ENCODE measurements at places on chromosomes 6 and 20.

DNA sequence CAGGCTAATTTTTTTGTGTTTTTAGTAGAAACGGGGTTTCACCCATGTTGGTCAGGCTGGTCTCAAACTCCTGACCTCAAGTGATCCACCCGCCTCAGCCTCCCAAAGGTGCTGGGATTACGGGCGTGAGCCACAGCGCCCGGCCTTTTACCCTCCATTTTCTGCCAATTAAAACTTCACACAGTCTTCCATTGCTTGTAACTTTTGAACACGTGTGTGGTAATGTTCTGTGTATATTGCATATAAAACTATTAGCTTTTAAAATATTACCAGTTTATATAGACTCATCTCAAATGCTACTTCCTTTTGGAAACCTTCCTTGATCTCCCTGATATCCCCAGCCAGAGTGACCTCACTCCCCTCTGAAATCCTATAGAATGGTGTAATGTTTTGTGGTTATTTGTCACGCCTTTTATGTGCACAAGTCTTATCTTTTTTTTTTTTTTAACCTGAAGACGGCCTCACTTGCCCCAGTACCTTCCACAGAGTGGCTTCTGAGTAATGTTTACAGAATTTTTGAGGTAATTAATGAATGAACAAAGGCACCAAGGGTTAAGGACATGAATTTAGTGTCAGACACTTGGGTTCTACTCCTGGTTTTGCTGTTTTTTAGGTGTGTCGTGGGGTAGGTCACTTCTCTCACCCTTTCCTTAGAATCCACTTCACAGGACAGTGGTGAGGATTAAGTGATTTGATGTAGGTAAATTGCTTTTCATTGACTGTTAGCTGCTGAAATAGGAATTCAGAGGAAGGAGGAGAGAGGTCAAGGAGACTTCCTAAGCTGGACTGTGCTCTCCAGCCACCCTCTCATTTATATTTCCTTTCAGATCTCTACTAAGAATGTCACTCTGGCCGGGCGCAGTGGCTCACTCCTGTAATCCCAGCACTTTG lies 11.2 kb upstream of the MMP24 start:
- no peak for DNase-seq

DNA sequence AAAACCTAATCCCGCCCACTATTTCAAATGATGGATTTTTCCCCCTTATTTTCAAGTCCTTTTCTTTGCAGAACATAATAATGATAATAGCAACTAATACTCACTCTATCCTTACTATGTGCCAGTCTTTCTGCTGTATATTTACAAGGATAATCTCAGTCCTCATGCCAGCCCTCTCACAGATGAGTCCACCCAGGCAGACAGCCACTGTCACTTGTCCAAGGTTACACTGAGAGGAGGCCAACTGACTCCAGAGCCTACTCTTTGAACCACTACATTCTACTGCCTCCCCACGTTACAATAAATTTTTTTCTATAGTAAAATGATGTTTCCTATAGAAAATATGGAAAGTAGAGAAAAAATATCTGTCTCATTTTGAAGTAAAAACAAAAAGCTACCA lies 30.9 kb downstream of the ELOVL5 start:
- DNase-seq, result no peak

- DNase-seq, result no peak
These were observed 49.5 kb downstream of the CD164 start for GRCh38 chr6:109332748-109333147.

DNA sequence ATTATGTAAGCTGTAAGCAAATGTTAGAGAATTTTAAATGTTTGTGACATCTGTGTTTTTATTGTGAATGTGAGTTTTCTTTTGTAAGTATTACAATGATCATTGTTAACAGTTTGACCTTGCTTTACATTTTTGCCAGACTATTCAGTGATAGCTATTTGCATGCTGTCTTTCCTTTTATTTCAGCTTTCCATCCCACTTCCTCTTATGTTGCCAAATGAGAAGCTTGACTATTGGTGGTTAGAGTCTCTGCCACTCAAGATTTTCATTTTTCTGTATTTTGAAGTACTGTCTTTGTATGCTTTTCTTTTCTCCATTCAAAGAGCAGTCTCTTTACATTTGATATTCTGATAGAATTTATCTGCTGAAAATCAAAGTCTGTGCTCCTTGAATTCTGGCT lies 104.1 kb downstream of the PRIM2 start:
- no peak for DNase-seq

DNA sequence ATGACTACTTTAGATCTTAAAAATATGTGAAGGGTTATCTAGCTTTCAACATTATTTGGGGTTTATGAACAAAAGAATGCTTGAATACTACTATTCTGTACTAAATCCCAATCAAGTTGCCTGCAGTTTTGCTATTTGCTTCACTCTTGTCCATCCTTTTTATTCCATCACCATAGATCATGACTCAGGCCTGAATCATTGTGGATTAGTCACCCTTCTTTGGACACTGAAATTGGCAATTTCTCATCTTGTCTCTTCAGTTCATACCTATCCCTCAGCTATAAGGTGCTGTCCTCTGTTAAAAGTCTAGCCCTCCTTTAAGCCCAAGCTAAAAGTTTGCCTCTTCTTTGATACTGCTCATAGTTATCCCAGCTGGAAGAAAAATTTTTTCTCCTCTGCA lies 199.1 kb downstream of the CENPW start:
- no peak for DNase-seq

DNA sequence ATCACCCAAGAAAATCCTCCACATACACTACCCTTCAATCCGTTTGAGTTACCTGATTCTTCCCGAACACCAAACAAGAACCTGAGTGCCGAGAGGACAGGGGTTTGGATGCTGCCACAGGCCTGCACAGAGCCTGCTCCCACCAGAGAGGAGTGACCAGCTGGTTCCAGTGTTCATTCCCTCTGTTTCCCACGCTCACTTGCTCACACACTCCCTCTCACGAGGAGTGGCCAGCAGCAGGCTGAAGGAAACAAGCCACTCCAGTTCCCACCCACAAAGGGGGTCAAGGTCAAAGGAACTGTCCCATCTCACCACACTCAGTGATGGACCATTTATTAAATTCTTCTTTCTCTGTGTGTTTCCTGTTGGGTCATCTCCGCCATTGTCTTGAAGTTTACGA lies 97.2 kb upstream of the SNX9 start:
- no peak for DNase-seq

DNA sequence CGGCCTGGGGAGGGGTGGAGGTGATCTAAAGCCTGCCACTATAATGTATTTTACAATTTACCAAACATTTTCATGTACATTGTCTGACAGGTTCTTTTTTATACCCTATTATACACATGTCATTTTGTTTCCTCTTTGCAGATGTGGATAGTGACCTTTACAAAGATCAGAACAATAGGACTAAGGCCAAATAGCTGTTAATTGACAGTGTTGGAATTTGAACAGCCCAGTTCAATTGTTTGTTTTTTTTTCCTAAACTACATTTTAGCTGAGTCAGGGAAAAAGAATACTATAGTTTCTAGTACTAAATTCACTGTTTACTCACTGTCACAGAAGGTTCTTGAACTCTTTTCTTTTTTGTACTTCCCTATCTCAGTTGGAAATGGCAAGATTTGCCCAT lies 40.2 kb downstream of the PGM3 start:
- no peak for DNase-seq

GRCh38 chr6:43676962-43677606 lies 10.5 kb downstream of the MRPS18A start:
- no peak for DNase-seq

- no peak for DNase-seq
These were observed 111.0 kb downstream of the TBXT start for GRCh38 chr6:166056637-166057036.

DNA sequence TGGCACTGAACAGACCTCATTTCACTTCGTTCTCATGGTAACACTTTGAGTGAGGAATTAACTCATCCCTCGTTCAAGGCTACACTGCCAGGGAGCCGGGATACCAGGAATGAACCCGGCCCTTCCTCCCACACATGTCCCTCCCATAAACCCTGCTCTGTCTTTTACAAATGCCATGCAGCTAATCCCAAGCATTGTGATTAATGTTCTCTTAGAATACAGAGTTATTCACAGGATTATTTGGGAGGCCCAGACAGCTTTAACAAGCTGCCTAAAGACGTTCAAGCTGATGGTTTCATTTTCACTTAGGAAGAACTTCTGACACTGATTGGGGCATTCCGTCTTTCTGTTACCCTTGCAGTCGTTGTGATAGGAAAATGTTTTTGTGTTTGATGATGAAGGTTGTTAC lies 42.5 kb upstream of the CD83 start:
- peak; percentile 48 for DNase-seq

DNA sequence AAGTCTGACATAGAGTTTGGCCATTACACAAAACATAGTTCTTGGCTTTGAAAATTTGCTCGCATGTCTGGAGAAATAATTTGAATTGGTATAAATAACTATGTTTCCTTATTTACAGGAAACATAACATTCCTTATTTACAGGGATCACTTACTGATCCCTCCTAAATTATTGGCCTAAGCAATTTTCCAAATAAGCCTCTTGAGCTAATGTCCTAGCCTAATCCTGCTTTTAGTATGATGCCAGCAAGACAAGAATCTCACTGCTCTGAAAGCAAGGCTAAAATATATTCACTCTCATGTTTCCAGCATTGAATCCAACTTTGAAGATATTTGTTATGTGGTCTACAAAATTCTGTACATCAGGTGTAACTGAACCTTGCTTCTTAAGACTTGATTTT lies 4.1 kb upstream of the TBC1D32 start:
- no peak for DNase-seq

DNA sequence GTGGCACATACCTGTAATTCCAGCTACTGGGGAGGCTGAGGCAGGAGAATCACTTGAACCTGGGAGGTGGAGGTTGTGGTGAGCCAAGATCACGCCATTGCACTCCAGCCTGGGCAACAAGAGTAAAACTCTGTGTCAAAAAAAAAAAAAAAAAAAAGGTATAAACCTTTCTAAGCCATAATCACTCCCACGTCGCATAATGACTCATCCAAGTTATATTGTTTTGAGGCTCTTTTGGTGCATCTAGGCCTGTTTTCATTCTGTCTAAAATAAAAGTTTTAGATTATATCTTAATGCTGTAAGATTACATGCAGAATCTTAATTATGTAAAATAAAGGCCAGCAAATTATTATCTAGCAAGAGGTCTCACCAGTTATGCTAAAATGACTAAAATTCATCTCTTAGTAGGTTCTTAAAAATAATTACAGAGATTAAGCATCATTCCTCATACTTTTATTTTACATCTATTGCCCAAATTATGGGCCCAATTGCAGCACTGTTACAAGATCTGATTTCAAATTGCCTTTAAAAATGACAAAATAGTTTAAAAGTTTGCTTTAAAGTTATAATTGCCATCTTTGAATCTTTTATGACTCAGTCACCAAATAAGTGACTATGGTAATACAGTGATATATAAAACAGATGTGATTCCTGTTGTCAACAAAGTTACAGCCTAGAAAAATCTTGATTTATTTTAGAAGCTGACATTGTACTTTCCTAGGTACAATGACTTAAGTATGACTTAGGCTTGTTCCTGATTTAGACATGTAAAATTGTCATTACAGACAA lies 10.4 kb upstream of the SUMO4 start:
- DNase-seq, result no peak

- no peak for DNase-seq
These were observed 35.0 kb downstream of the NKAIN2 start for GRCh38 chr6:123838505-123839234.

GRCh38 chr6:43935921-43936439 lies 166.0 kb downstream of the VEGFA start:
- DNase-seq, result no peak

- DNase-seq, result no peak
These were observed 88.0 kb downstream of the METTL24 start for GRCh38 chr6:110270165-110270564.

DNA sequence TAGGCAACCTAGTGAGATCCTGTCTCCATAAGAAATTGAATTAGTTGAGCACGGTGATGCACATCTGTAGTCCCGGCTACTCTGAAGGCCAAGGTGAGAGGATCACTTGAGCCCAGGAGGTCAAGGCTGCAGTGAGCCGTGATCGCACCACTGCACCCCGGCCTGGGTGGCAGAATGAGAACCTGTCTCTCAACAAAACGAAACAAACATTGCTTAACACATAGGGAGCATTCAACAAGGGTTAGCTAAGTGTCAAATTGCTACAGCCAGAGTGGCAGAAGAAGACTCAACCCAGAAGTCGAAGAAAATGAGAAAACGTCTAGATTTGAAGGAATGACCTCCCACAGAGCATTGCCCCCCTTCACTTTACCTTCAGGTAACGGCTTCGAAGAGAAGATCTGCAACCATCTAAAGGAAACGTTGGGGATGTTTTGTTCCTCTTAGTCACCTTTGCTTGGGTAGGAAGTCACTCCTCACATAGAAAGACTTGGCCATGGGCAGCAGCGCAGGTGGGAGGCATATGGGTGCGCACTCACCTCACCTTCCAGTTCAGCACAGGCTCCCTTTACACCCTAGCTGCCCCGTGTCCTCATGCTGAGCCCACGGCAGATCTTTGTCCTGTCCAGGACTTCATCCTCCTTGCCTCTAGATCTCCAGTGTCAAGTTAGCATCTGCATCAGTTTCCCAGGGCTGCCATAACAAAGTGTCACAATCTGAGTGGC lies 63.7 kb upstream of the SHLD1 start:
- DNase-seq, result no peak

DNA sequence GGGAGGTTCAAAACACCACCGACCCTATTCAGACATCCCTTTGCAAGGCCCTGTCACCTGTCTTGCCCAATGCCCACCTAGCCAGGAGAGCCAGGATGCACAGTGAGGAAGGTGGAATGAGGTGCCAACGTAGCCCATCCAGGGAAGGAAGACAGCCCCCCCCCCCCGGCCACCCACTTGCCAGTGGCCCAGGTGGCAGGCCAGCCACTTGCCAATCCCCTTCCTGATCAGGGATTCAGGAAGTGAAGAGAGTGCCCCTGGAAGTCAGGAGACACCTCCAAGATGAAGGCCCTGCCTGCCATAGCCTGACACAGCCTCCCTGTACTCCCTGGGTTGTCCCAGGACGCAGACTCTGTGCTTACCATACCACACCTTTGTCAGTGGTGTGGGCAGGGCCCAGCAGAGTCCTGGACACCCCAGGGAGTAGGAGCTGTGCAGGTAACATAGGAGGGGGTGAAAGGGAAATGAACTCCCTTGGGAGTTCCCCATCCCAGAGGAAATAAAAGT lies 54.7 kb downstream of the MRPL14 start:
- DNase-seq, result no peak

DNA sequence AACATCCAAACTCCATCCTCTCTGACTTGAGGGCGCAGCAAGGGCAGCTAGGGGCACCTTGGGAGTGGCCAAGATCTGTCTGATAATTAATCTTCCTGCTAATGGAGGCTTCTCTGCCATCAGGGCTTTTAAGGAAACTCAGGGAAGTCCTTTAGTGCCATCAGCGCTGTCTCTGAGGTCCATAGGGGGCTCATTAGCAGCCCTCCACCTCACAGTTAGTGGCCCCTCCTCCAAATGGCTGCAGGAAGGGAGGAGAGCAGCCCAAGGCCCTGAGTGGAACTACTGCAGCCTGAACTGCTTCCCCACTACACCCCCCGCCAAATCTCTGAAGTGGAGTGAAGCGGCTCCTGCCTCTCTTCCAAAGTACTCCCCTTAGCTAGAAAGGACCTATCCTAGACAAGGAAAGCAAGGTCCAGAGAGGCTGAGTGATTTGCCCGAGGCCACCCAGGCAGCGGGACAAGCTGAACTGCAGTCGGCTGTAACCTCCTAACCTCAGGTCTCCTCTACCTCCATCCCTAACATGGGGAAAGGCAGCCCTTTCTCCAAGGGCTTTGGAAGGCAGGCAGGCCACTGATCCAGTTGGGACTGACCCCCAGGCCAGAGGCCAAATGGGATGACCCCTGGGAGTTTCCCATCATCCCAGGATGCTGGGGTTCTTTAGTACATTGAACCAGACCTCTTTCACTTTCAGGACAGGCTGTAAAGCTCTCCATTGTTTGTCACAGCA lies 39.5 kb upstream of the ZFAND3 start:
- DNase-seq, result no peak

Data from CD4-positive, alpha-beta T cell treated with Interferon alpha-2 for 1 hour (primary cell).